Daoy (cell line): ENCODE measurements at places on chromosomes 1 and 21.

- DNase-seq = no peak
These were observed 76.6 kb upstream of the SAMD13 start for GRCh38 chr1:84224905-84225304.

GRCh38 chr1:27713139-27713725 lies 12.5 kb upstream of the FAM76A start:
- no peak for DNase-seq

DNA sequence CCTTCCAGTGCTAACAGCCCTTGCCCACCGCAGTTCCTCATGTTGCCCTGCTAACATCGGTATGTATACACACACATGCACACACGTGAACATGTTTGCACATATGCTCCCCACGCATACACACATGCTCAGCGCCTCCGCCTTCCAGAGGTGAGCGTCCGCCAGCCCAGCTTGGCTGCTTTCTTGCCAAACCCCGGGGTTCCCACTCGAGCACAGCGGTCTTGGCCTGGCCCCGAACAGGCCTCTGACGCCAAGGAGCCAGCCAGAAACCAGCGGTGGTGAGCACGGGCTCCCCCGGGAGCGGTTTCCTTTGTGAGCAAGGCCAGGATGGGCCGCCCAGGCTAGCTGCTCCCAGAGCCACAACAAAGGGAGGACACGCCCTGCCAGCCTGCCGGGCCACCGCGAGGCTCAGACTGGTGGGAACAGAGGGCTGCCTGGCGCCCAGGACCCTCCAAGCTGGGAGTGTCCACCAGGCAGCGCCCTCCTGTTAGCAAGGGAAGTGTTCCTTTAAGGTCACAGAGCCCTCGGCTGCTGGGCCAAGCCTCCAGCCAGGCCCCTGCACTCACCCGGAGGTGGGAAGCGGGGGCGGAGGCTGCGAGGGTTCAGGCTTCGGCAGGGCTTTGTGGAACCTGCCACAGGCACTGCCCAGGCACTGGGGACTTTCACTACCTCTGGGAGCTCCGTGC lies 65.4 kb downstream of the ALPL start:
- DNase-seq = peak; percentile 82

DNA sequence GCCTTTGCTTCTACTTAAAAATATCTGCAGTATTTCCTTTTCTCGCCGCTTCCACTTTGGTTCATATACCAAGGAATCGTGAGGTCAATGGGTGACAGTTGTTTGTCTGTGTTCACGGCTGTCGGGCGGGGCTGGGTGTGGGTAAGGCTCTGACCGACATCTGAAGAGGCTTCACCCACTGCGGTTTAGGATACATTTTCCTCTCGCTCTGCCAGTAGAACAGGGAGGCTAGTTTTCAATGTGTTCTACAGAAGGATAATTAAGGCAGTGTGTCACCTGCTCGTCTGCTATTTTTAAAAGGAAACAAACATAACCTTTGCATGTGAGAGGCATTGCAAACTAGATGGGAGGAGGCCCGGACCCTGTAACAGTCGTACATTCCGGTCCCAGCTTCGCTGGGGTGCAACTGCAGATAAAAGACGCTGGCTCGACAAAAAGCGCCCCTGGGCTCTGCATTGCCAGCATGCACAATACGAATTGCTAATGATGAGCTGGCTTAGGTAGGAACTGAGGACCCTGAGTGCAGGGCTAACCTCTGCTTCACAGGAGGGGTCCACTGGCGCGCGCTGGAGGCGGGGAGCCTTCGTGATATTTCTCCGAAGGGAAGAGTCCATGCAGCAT lies 8.5 kb upstream of the ERG start:
- DNase-seq = no peak
